ENCODE measurements at places on chromosomes 3 and 15.

DNA sequence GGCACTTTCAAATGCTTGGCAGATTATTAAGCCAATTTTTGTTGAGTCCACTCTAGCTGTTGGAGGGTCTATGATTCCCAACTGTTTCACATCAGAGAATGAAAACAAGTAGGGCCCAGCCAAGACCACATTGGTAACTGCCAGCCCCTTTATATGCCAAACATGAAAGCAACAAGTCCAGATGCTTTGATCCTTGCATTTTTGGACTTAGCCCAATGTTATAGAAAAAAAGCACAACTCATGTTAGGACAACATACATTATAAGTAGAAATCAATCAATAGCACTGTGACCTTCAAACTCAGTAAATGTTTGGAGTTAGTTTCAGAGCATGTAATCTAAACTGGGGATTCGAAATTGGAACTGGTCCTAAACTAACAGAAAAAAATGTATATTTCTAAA, 674.7 kb downstream of the MECOM start:
- DNase-seq = no peak

DNA sequence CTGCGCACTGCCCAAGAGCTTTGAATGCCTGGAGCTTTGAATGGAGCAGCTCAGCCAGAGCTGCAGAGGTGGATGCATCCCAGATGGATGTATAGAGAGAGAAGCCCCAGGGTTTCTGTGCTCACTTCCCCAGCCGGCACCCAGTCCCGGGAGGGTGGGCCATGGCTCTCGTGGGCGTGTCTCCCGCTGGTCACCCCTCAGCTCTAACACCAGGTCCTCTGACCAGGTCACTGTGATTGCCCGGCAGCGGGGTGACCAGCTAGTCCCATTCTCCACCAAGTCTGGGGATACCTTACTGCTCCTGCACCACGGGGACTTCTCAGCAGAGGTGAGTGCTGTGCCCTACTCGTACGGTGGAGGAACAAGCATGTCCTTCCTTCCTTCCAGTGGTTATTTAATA, 10.7 kb downstream of the TMEM43 start:
- DNase-seq = no peak

- DNase-seq = no peak
These were observed 23.5 kb downstream of the MYH15 start for GRCh38 chr3:108486941-108487340.

GRCh38 chr3:126337980-126338651, 19.1 kb downstream of the KLF15 start:
- DNase-seq = no peak

- DNase-seq = no peak
These were observed 31.0 kb downstream of the P3H2 start for GRCh38 chr3:190089711-190090110.

DNA sequence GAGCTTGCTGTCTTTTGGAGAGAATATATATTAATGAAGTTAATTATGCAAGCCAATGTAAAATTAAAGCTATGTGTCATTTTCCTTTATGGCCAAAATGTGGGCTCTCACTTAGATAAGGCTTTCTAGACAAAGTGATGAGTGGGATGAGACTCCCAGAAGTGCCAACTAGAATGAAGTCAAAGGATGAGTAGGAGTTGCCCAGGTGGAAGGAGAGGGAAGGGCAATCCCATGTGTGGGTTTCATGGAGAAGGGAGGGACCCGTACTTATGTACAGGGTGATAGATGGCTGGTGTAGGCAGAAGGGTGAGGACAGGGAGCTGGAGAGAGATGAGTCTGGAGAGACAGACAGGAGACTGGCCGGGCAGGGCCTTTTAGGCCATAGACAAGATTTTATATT, 239.2 kb downstream of the THRB start:
- DNase-seq = no peak

Measured in central memory CD4-positive, alpha-beta T cell (primary cell).